ENCODE measurements at places on chromosomes 1 and 21.
A peak's percentile ranks its signal among the peaks of the same experiment; 100 is the strongest.

GRCh38 chr1:236117710-236118109 is 24.6 kb upstream of the GPR137B start:
- DNase-seq = no peak

DNA sequence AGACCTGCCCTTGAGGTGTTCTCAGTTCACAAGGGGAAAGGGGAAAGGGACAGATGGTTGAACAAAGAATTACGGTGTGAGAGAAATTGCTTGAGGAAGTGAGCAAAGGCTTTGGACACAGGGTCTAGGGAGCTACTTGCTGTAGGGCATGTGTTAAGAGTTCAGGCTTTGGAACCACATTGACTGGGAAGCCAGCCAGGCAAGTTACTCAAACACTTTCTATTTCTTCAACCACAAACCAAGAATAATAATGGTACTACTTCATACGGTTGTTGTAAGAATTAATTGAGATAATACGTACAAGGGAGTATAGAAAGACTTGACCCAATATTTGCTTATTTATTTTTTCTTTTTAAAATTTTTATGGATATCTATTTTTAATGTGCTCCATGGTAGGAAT is 26.6 kb downstream of the AK4 start:
- DNase-seq = no peak

DNA sequence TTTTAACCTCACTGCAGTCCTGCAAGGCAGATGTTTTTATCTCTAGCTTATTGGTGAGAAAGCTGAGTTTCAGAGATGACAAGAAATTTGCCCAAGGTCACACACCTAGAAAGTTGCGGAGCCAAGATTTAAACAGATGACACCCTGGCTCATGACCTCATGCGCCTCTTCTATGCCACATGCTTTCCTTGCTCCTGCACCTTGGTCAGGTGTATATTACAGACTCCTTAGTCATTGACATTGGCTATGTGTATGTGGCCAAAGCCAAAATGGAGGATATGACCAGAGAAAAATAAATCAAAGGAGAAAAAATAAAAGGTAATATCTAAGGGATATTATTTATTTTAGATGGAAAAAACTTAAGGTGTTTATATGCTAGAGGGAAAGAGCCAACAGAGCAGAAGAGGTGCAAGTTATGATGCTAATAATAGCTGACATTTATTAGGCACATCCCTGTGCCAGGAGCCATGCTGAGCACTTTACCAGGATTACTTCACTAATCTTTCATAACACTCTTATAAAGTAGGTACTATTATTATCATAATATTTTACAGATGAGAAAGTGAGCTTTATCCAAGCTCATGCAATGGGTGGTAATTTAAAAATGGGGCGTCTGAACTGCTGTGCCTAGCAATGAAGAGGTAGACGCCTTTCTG is 13.8 kb upstream of the MYOC start:
- DNase-seq = no peak

GRCh38 chr1:29488794-29489311 is 252.5 kb downstream of the PTPRU start:
- no peak for DNase-seq

GRCh38 chr1:53398091-53398490 is 61.1 kb upstream of the DMRTB1 start:
- no peak for DNase-seq

GRCh38 chr1:36100376-36100775 is 11.7 kb downstream of the ADPRS start:
- no peak for DNase-seq

DNA sequence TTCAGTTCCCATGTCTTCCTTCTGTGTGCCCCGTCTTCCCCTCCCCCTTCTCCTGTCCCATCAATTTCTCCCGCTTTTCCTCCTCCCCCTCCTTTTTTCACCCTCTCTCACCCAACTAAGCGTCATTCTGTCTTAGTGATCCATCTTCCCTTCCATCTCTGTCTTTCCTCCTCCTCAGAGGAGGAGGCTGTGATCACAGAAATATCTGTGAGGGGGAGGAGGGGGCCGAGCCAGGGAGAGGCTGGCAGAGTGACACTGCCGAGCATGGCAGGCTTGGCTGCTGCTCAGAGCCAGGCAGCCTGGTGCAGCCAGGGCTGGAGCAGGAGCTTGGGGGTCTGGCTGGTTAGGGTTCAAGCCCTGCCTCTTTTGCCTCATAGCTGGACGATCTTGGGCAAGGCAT is 7.6 kb downstream of the HTR6 start:
- no peak for DNase-seq

GRCh38 chr1:58924016-58924565 is 140.2 kb upstream of the JUN start:
- no peak for DNase-seq

- no peak for DNase-seq
Observed at GRCh38 chr1:230423951-230424350, 2.2 kb downstream of the PGBD5 start.

- DNase-seq = no peak
Observed at GRCh38 chr1:210978316-210978973, 155.5 kb downstream of the KCNH1 start.

DNA sequence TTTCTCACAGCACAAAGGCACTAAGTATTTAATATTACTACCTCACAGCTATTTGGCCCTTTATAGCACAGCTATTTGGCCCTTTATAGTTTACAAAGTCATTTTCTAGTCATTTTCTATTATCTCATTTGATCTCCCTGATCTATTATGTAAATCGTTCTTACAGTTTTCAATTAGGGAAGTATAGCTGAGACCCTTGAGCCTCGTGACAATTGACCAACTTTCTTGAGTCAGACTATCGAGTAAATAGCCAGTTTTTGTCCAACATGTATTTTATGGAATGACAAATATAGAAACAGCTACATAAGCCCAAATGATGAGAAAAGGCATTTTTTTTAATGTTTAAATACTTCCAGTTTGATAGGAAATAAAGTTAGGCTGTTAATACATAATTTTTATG is 7.0 kb upstream of the ANGPTL1 start:
- no peak for DNase-seq

- no peak for DNase-seq
Observed at GRCh38 chr1:85581802-85582686, 1.5 kb downstream of the CCN1 start.

DNA sequence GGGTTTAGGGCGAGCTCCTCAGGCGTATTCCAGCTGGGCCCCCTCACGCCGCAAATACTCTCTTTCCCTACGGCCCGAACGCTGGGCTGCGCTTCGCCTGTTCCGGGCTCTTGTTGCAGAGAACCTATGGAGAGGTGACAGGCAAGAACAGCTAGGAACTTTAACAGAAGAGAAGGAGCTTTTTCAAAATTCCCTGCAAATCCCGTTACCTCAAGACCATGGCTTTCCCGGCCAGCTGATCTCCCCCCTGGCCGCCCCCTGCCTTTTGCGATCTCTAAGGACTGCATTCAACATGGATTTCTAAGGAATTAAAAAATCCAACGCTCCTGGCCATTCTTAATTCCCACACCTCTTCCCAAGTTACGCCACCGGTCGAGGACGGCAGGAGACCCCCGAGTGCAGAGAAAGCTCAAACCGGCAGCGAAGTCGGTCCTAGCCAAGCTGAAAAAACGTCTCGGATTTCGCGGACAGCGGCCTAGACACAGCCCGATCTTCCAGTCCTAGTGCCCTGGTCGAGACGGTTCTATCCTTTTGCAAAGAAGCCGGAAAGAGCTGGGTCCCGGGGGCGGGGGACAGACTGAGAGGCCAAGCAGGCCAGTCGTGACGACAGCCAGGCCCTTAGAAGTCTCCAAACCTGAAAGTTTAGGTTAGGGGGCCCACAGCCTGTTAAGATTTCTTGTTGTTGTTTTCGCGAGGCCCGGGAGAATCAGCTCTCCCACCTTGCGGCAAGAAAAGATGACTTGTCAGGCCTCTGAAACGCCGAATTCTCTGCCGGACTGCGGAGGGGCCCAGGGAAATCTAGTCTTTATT is 1.1 kb upstream of the TBX15 start:
- DNase-seq = no peak

DNA sequence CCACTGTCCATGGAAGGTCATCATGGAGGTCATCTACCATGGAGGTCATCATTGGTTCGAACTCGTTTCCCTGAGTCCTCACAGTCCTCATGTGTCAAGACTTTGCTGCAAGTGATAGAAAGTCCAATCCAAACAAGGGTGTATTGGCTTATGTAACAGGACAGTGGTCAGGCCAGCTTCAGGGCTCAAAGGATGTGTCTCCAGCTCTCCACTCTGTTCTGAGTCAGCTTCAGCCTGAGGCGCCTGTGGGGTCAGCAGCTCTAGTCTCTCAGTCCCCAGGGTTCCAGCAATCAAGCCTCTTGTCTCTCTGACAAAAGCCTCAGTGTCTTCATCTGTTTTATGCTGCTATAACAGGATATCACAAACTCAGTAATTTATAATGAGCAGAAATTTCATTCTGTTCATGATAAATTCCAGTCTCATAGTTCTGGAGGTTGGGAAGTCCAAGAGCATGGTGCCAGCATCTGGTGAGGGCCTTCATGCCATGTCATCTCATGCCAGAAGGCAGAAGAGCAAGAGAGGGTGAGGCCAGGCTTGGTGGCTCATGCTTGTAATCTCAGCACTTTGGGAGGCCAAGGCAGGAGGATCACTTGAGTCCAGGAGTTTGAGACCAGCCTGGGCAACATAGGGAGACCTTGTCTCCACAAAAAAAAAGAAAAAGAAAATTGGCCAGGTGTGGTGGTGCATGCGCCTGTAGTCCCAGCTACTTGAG is 19.5 kb downstream of the A3GALT2 start:
- DNase-seq = no peak

- no peak for DNase-seq
Observed at GRCh38 chr1:67691712-67692111, 6.7 kb downstream of the GADD45A start.

- no peak for DNase-seq
Observed at GRCh38 chr1:110305900-110306420, 33.2 kb upstream of the RBM15 start.

GRCh38 chr1:154326546-154327465 is 1.5 kb downstream of the ATP8B2 start:
- DNase-seq = no peak

- DNase-seq = no peak
Observed at GRCh38 chr1:230286890-230287269, 139.3 kb downstream of the PGBD5 start.

GRCh38 chr1:29708381-29708780 is 472.1 kb downstream of the PTPRU start:
- DNase-seq = peak; percentile 36

- no peak for DNase-seq
Observed at GRCh38 chr1:18093646-18094045, 14.0 kb upstream of the IGSF21 start.

- DNase-seq = no peak
Observed at GRCh38 chr1:150006881-150007421, 3.6 kb downstream of the OTUD7B start.

Measured in DMS153 (cell line).